ENCODE measurements at places on chromosomes 5 and 9.

- DNase-seq = no peak
Measured at GRCh38 chr9:110579034-110579861, at the start of gene SVEP1. Gene SVEP1, minus strand, starts transcription at chr9:110579741. Its CDS starts 198 bp downstream, at chr9:110579543.

GRCh38 chr5:108634617-108635288 lies 112.9 kb upstream of the FER start:
- no peak for DNase-seq

GRCh38 chr9:129688285-129689043 lies 23.0 kb downstream of the PRRX2 start:
- no peak for DNase-seq

DNA sequence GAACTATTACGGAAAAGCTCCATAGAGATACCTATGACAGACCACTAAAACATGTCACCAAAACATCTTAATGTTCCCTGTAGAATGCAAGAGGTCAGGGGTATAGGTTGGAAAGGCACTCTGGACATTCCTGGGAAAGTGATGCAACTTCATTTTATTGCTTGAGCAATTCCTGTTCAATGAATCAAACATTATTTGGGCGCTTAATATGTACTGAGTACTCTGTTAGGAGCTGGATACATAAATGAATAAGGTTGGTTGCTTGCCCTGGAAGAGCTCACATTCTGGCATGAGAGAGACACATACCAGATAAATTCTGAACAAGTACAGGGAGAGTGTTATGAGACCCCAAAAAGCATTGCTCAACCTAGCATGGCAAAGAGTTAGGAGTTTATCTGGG lies 408.9 kb upstream of the DMAC1 start:
- DNase-seq = no peak

DNA sequence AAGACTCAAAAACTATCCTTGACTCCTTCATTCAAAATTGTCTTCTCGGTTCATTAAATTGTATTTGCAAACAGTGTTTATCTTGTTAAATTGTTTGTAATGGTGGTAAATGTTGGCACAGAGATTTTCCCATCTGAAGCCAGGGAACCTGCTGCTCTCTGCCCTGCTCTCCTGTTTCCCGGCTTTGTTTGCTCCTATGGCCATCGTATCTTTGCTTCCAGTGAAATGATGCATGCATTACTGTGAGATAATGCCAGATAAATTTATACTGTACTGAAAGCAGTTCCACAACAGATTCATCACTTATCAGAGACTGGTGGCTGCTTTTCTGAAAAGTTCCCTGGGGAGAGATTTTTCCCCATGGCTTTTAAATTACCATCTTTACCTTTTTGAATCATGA lies 81.4 kb downstream of the CD180 start:
- peak; percentile 29 for DNase-seq

DNA sequence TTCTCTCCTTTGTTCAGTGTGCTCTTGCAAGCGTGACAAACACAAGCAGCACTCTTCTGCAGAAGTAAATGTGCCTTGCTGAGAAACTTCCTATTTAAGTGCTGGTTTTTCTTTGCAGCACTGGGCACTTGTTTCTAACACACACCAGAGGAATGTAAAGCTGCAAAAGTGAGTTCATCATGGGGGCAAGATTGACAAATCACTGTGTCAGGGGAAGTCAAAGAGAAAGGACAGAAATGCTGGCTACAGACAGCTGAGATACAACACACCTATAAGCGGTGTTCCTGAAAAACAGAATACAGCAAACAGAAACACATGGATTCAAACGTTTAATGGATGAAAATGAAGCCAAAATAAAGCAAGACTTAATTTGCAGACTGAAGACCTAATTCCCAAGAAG lies 19.6 kb downstream of the ROR2 start:
- no peak for DNase-seq

GRCh38 chr5:143402553-143403333 lies 743 bp downstream of the NR3C1 start:
- DNase-seq = no peak

DNA sequence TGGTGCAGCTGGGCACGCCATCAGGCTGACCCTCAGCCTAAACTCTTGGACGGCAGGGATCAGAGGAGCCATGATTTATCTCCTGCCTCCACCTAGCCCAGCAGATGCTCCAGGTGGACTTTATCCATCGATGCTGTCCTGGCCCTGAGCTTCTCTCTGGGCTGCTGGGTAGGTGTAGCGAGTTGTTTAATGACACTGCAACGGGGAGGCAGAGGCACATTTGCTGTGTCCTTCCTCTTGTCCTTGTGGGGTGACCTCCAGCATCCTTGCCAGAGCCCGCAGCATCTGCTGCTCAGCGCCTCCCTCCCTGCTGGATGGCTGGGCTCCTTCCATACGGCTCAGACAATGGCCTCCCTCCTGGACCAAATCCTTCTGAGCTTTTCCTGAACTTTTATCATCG lies 103.1 kb upstream of the IRX4 start:
- DNase-seq = no peak

Data from NCI-H2081 treated with DMSO at 0.1 percent for 48 hours (cell line).